GM23248 (cell line): ENCODE measurements at places on chromosomes 2 and 18. TPM values are rescaled to one million over a fixed set of nuclear protein-coding genes. Genes with fewer than 3 reads are reported as not detected.
A peak's percentile ranks its signal among the peaks of the same experiment; 100 is the strongest.

DNA sequence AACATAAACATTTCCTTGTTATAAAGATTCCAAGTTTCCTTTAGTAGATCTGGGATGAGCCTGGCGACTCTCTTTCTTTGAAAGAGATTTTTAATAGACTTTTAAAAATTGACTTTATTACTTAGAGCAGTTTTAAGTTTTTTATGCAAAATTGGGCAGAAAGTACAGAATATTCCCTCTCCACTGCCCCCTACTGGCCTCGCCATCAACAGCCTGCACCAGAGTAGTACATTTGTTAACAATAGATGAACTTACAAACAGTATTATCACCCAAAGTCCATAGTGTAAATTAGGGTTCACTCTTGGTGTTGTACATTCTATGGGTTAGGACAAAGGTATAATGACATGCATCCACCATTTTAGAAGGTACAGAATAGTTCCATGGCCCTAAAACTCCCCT is 3.9 kb downstream of the MAP3K19 start:
- no peaks in the 10 kb centered on the region for H3K36me3 ChIP-seq
- H3K27ac ChIP-seq: no peak overlapping the region
- no peak overlapping the region for H3K4me3 ChIP-seq
- H3K4me1 ChIP-seq: no peaks in the 10 kb centered on the region
- peak; percentile 14 for DNase-seq
- peaks cover 24% of the 10 kb centered on the region for H3K27me3 ChIP-seq

DNA sequence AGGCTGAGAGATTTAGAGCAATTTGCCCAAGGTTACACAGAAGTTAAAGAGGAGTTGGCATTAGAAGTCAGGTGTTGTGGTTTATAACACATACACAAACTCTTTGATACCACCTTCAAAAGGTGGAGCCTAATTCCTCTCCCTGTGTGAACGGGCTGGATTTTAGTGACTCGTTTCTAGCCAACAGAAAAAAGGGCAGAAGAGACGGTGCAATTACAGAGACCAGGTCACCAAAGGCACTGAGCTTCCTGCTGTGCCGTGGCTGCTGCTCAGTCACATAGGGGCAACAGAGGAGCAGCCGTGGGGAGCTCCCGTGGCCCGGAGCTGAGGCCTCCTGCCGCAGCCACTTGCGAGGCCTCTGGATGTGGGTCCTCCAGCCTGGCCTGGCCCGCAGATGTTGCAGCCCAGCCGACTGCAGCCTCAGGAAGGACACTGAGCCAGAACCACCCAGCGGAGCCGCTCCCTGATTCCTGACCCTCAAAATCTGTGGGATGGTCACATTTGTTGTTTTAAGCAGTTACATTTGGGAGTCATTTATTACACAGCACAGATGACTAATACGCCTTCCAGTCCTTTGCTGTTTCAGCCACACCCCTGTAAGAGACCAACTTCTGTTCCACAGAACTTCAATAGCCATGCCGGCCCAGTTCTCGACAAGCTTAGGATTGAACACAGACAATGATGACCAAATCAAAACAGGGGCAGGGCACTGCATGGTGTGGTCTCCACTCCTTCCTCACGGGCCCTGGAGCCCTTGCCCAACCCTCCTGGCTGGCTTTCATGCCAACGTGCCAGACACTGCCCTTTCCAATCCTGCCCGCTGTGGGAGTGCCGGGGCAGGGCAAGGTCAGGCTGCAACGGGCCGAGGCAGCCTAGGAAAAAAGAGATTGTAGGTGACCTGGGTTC is 17.1 kb downstream of the EDAR start:
- no peaks in the 10 kb centered on the region for H3K36me3 ChIP-seq
- H3K27me3 ChIP-seq: peaks cover 43% of the 10 kb centered on the region

Gene CDH2
- 157 and 165 TPM in 2 replicates for total RNA-seq

GRCh38 chr2:144983107-144983506 is 463.2 kb upstream of the ZEB2 start:
- H3K4me3 ChIP-seq: no peak overlapping the region
- no peaks in the 10 kb centered on the region for H3K27me3 ChIP-seq
- H3K27ac ChIP-seq: no peak overlapping the region

Gene POTEC
- not detected in 2 replicates for total RNA-seq
